Activated CD8-positive, alpha-beta memory T cell treated with anti-CD3 and anti-CD28 coated beads for 4 hours (primary cell): ENCODE measurements at places on chromosomes 7 and 10.

DNA sequence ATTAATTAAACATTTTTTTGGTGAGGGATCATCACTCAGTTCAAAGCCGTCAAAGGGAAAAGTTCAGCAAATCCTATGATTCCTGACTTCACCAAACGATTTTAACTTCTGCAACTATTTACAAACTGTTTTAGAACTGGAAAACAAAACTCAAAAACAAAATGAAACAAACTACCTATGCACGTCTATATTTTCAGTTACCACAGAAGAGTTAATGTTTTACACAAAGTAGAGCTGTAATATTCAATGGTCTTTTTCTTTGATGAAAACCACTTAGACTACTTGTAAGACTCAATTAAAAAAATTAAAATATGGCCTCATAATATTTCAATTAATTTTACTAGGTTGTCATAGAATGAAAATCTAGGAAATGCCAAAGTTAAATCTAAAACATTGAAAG is 131.5 kb downstream of the ATE1 start:
- DNase-seq: no peak

- DNase-seq: no peak
Observed at GRCh38 chr10:61125560-61126170, 181.7 kb upstream of the RHOBTB1 start.

GRCh38 chr7:101402081-101402779 is 39.6 kb downstream of the COL26A1 start:
- DNase-seq: no peak

DNA sequence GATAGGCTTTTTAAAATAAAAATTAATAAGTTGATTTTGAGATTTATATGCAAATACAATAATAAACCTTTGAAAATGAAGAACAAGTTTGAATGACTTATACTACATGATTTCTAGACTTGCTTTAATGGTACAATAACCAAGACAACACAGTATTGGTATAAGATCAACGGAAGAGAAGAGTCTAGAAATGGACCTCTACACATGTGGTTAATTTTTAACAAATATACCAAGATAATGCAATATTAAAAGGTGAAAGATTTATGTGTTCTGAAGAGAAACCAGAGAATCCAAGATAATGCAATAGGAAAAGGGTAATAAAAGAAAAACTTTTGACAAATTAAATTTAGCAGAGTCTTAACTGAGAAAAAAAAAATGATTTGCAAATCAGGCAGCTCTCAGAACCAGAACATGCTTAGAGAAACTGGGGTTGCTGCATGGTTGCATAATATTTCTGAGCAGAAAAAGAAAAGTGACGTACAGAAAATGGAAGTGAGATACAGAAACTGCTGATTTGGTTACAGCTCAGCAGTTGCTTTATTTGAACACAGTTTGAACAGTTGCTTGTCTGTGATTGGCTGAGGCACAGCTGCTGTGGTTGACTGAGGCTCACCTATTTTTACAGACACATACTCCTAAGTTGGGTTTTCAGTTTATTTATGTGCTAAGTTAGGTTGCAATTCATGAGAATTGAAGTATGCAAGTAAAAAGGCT is 365.9 kb downstream of the CRPPA start:
- no peak for DNase-seq

- DNase-seq: no peak
Observed at GRCh38 chr7:137878333-137878961, 31.7 kb upstream of the DGKI start.
